H9 (cell line): ENCODE measurements at places on chromosomes 3 and 15. TPM values are rescaled to one million over a fixed set of nuclear protein-coding genes. Genes with fewer than 3 reads are reported as not detected.
A peak's percentile ranks its signal among the peaks of the same experiment; 100 is the strongest.

SLC22A13 gene
- total RNA-seq: 0.11 TPM in 1 of 2 replicates, not detected in the other

NR2E3 gene
- total RNA-seq: 0.31 and 0.35 TPM in 2 replicates

EBLN2 gene
- total RNA-seq: 4.4 and 6.1 TPM in 2 replicates

ABHD14A gene
- 3.0 and 3.1 TPM in 2 replicates for total RNA-seq

GOLGA6L6 gene
- total RNA-seq: not detected in 2 replicates

P2RY14 gene
- total RNA-seq: not detected in 2 replicates

ACTC1 gene
- 48.6 and 52.2 TPM in 2 replicates for total RNA-seq

FANCD2OS gene
- total RNA-seq: not detected in 2 replicates

CCR4 gene
- 0.07 and 0.09 TPM in 2 replicates for total RNA-seq

KBTBD13 gene
- total RNA-seq: not detected in 2 replicates

PLA2G4B gene
- total RNA-seq: 3.7 and 6.3 TPM in 2 replicates

HCN4 gene
- 10.5 and 10.6 TPM in 2 replicates for total RNA-seq

HYKK gene
- total RNA-seq: 2.4 and 3.1 TPM in 2 replicates

ITIH3 gene
- not detected in 2 replicates for total RNA-seq

AP3B2 gene
- total RNA-seq: 9.8 and 10.6 TPM in 2 replicates

LNP1 gene
- 4.1 and 4.2 TPM in 2 replicates for total RNA-seq

DNA sequence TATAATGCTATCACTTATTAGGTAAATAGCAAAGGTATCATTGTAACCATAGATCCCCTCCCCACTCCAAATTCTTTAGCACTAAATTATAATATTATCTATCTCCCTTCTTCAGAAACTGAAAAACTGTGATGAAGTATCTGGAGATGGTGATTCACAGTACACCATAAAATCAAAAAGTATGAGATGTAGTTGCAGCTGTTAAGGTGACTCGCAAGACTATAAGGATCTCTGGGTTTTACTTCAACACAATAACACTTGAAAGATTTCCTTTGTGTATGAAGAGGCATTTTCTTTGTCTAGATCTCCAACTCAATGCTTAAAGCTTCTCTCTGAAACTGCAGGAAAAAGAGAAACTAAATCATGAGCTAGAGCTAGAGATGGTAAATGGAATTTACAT lies 46.9 kb downstream of the IFT57 start:
- H3K27me3 ChIP-seq: no peaks in the 10 kb centered on the region
- H3K4me1 ChIP-seq: no peaks in the 10 kb centered on the region
- no peak for DNase-seq

DNA sequence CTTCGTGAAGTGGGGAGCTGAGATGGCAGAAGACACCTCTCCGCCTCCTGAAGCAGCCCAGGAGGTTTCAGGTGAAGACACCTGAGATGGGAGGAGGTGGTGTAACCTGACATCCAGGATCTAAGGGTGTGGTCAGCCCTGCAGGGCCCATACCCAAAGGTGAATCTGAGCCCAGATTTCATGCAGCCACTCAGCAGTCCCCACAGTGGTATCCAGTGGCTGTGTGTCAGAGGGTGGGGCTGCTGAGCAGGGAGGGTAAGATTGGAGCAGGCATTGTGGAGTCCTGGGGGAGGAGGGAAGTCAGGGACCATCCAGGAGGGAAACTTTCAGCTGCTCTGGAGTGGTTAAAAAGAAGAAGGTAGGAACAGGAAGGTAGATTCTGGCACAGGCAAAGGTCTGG lies 46.0 kb upstream of the SMAD6 start:
- no peak overlapping the region for H3K4me3 ChIP-seq
- no peak overlapping the region for H3K27ac ChIP-seq

GRCh38 chr3:143065364-143065763 lies 54.2 kb upstream of the CHST2 start:
- peaks cover 8% of the 10 kb centered on the region for H3K36me3 ChIP-seq
- peaks cover 5% of the 10 kb centered on the region; the same call in 1 of the 2 replicates for H3K4me1 ChIP-seq
- no peaks in the 10 kb centered on the region for H3K27me3 ChIP-seq
- H3K4me3 ChIP-seq: no peak overlapping the region

- no peaks in the 10 kb centered on the region for H3K27me3 ChIP-seq
- no peaks in the 10 kb centered on the region; the same call in 1 of the 3 replicates for H3K36me3 ChIP-seq
- H3K4me1 ChIP-seq: peaks cover 8% of the 10 kb centered on the region; the same call in 1 of the 2 replicates
- H3K27ac ChIP-seq: no peak overlapping the region
Measured at GRCh38 chr3:98323425-98323824, 30.2 kb upstream of the OR5K4 start.

- no peak overlapping the region for H3K4me3 ChIP-seq
- no peaks in the 10 kb centered on the region for H3K4me1 ChIP-seq
- H3K27me3 ChIP-seq: no peaks in the 10 kb centered on the region
- no peak overlapping the region for H3K27ac ChIP-seq
- no peaks in the 10 kb centered on the region for H3K36me3 ChIP-seq
Measured at GRCh38 chr15:64010719-64011118, 35.6 kb downstream of the DAPK2 start.

DNA sequence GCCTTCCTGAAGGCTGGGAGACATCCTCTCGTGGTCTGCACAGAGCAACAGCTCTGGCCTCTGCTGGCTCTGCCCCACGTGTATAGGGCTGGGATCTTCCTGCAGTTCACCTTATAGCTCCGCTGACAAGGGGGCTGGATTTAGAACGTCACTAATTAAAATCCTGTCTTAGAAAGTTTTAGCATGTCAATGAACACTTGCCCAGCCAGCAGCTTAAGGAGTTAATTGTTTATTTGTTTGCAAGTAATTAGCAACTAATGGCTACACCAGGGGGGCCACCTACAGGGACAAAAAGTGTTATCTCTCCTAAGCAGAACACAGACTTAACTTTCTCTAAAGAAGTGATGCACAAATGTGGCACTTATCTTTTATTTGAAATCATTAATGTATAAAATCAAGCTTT lies at the start of gene HESX1:
Gene HESX1, minus strand, starts transcription at position 84 of the 403 bp plus-strand sequence. Its CDS starts 60 bp downstream, at position 24.
- H3K4me3 ChIP-seq: peak within 1 kb of the TSS; percentile 78
- no peak within 1 kb of the TSS for H3K27ac ChIP-seq
- peak; percentile 89 for DNase-seq

GRCh38 chr15:83545804-83546511 lies 98.8 kb downstream of the SH3GL3 start:
- no peak overlapping the region for H3K27ac ChIP-seq
- peaks cover 12% of the 10 kb centered on the region; the same call in 1 of the 2 replicates for H3K36me3 ChIP-seq
- peaks cover 10% of the 10 kb centered on the region; the same call in 1 of the 2 replicates for H3K4me1 ChIP-seq
- H3K4me3 ChIP-seq: no peak overlapping the region

- H3K27ac ChIP-seq: no peak overlapping the region
- H3K4me3 ChIP-seq: no peak overlapping the region
- H3K4me1 ChIP-seq: no peaks in the 10 kb centered on the region; the same call in 1 of the 2 replicates
- no peak for DNase-seq
- H3K36me3 ChIP-seq: no peaks in the 10 kb centered on the region
- H3K27me3 ChIP-seq: no peaks in the 10 kb centered on the region
Measured at GRCh38 chr15:70539912-70540530, 223.3 kb downstream of the UACA start.

DNA sequence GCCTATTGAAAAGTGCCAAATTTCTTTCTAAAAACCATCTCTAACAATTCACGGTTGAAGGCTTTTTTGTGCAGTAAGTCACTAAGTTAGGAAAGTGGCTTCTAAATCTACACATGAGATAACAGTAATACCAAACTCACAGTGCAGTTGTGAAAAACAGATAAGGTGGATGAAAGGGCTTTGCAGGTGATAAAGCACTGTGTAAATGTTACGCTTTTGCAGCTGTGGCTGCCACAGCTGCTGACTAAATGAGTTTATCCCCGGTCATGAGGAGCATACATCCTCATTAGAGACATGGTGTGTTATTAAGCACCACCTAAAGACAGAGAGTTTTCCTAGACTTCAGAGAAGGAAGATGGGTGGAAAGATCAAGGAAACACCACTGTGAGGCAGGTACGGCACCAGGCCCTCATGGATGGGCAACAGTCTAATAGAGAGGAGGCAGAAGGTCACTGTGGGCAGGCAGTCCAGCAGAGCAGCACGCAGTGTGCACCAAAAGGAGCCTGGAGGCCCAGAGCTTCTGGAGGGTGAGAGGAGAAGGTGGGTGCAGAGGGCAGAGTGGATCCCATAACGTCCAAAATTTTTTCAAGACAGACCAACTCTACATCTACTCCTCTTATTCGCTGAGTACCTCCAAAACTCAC lies 68.5 kb downstream of the FMN1 start:
- H3K4me1 ChIP-seq: no peaks in the 10 kb centered on the region; the same call in 1 of the 2 replicates
- no peak overlapping the region for H3K4me3 ChIP-seq
- H3K27me3 ChIP-seq: no peaks in the 10 kb centered on the region

GRCh38 chr3:30890907-30891306 lies 3.6 kb downstream of the GADL1 start:
- no peak for DNase-seq
- H3K36me3 ChIP-seq: no peaks in the 10 kb centered on the region

GRCh38 chr15:31235311-31236183 lies 91.1 kb upstream of the KLF13 start:
- H3K4me1 ChIP-seq: no peaks in the 10 kb centered on the region
- no peak for DNase-seq
- no peak overlapping the region for H3K27ac ChIP-seq
- no peaks in the 10 kb centered on the region for H3K27me3 ChIP-seq

GRCh38 chr3:115876876-115877614 lies 253.7 kb downstream of the GAP43 start:
- no peaks in the 10 kb centered on the region for H3K36me3 ChIP-seq
- H3K27me3 ChIP-seq: no peaks in the 10 kb centered on the region
- no peak overlapping the region for H3K4me3 ChIP-seq
- no peak for DNase-seq
- no peaks in the 10 kb centered on the region for H3K4me1 ChIP-seq

- no peak overlapping the region for H3K27ac ChIP-seq
- H3K36me3 ChIP-seq: peaks cover 10% of the 10 kb centered on the region
- H3K4me3 ChIP-seq: no peak overlapping the region
- no peaks in the 10 kb centered on the region; the same call in 1 of the 2 replicates for H3K27me3 ChIP-seq
- no peaks in the 10 kb centered on the region; the same call in 1 of the 2 replicates for H3K4me1 ChIP-seq
- no peak for DNase-seq
Measured at GRCh38 chr3:170910542-170910941, 2.1 kb upstream of the EIF5A2 start.

GRCh38 chr3:69838217-69838616 lies 99.0 kb downstream of the MITF start:
- no peak overlapping the region for H3K4me3 ChIP-seq
- H3K36me3 ChIP-seq: peaks cover 2% of the 10 kb centered on the region; the same call in 2 of the 3 replicates
- H3K27me3 ChIP-seq: no peaks in the 10 kb centered on the region; the same call in 1 of the 2 replicates
- no peaks in the 10 kb centered on the region for H3K4me1 ChIP-seq
- no peak for DNase-seq

DNA sequence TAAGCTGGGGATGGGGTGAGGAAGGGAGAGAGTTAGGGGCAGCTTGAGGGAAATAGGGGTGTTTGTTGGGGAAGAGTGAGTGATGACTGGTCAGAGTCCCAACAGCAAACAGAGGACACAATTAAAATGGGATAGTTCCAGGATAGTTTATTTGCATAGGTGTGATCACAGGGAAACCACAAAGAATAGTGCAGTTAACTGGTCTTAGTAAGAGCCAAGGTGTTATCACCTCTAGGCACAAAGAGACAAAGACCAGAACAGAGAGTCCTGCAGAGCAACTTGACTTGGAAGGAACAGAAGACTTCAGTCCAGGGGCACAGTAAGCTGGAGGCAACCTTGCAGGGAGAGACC lies 42.1 kb upstream of the DLG1 start:
- no peaks in the 10 kb centered on the region for H3K36me3 ChIP-seq
- no peaks in the 10 kb centered on the region for H3K4me1 ChIP-seq
- H3K27me3 ChIP-seq: no peaks in the 10 kb centered on the region
- no peak for DNase-seq

DNA sequence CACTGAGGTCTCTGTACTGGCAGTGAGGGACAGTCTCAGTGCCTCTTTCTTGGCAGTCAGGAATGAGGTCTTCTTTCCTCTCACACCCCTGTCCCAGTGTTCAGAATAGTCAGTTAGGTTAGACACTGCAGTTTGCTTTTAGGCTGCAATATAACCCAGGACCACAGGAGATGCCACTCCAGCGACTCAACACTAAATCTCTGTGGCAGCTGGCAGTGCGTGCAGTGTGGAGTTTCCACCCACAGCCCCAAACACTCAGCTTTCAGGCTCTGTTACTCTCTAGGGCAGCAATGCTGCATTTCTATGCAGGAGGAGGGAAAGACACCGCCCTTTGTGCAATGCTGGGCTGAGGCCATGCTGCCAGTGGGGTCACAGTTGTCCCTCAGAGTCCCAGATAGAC lies 150.2 kb upstream of the SUCLG2 start:
- no peak for DNase-seq
- no peaks in the 10 kb centered on the region; the same call in 2 of the 3 replicates for H3K36me3 ChIP-seq
- H3K4me1 ChIP-seq: no peaks in the 10 kb centered on the region
- H3K27me3 ChIP-seq: no peaks in the 10 kb centered on the region

- no peak overlapping the region for H3K4me3 ChIP-seq
- peaks cover 7% of the 10 kb centered on the region; the same call in 1 of the 2 replicates for H3K4me1 ChIP-seq
- H3K36me3 ChIP-seq: peaks cover 10% of the 10 kb centered on the region
- DNase-seq: no peak
- no peak overlapping the region for H3K27ac ChIP-seq
Measured at GRCh38 chr15:70830615-70831014, 23.3 kb downstream of the LARP6 start.

GRCh38 chr3:18126772-18127171 lies 298.4 kb downstream of the SATB1 start:
- H3K27me3 ChIP-seq: no peaks in the 10 kb centered on the region

- H3K4me1 ChIP-seq: no peaks in the 10 kb centered on the region
- H3K4me3 ChIP-seq: no peak overlapping the region
- DNase-seq: no peak
- H3K27me3 ChIP-seq: no peaks in the 10 kb centered on the region
- no peaks in the 10 kb centered on the region for H3K36me3 ChIP-seq
Measured at GRCh38 chr15:95645791-95646338, 684.6 kb upstream of the NR2F2 start.

- no peak overlapping the region for H3K4me3 ChIP-seq
- peaks cover 7% of the 10 kb centered on the region; the same call in 1 of the 2 replicates for H3K4me1 ChIP-seq
- no peaks in the 10 kb centered on the region for H3K27me3 ChIP-seq
- H3K27ac ChIP-seq: no peak overlapping the region
- DNase-seq: no peak
Measured at GRCh38 chr3:66454464-66454859, 46.4 kb downstream of the LRIG1 start.

DNA sequence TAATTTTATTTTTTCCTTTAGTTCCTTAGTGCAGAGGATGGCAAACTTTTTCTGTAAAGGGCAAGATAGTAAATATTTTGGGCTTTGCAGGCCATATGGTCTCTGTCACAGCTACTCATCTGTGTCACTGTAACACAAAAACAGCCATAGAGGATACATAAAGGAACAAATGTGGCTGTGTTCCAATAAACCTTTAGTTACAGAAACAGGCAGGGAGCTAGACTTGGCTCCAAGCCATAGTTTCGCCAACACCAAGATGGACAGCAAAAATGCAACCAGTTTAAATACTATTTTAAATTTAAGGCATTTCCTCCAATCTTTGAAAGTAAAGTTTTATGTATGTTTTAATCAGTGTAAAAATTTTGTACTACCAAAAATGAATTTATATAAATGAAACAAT lies 753.4 kb downstream of the FHIT start:
- H3K4me1 ChIP-seq: no peaks in the 10 kb centered on the region; the same call in 1 of the 2 replicates
- H3K36me3 ChIP-seq: no peaks in the 10 kb centered on the region
- DNase-seq: no peak
- no peak overlapping the region for H3K4me3 ChIP-seq

- no peak overlapping the region for H3K4me3 ChIP-seq
- no peaks in the 10 kb centered on the region for H3K27me3 ChIP-seq
- no peak overlapping the region for H3K27ac ChIP-seq
- H3K4me1 ChIP-seq: no peaks in the 10 kb centered on the region
Measured at GRCh38 chr3:147651107-147651778, 242.1 kb downstream of the ZIC1 start.
